Kidney (tissue), 22 donors: ENCODE measurements at places on chromosomes 3 and 15.

DNA sequence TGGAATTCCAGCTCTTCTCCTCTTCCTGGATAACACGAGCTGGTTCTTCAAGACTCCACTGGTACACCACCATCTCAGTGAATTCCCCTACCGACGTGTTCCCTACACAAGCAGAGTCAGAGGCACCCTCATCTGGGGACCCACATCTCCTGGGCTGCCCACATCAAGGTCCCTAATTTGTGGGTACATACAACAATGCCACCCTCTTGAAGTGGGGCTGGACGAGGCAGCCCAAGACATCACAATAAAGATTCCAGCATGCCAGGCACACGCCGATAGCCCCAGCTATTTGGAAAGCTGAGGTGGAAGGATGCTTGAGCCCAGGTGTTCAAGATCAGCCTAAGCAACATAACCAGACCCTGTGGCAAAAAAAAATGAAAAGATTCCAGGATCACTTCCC, 221.2 kb upstream of the LINGO1 start:
- no peak overlapping the region for H3K27ac ChIP-seq
- H3K4me3 ChIP-seq: no peak overlapping the region
- no peaks in the 10 kb centered on the region for H3K27me3 ChIP-seq
- no peaks in the 10 kb centered on the region for H3K36me3 ChIP-seq
- H3K4me1 ChIP-seq: no peaks in the 10 kb centered on the region
- DNase-seq: no peak

DNA sequence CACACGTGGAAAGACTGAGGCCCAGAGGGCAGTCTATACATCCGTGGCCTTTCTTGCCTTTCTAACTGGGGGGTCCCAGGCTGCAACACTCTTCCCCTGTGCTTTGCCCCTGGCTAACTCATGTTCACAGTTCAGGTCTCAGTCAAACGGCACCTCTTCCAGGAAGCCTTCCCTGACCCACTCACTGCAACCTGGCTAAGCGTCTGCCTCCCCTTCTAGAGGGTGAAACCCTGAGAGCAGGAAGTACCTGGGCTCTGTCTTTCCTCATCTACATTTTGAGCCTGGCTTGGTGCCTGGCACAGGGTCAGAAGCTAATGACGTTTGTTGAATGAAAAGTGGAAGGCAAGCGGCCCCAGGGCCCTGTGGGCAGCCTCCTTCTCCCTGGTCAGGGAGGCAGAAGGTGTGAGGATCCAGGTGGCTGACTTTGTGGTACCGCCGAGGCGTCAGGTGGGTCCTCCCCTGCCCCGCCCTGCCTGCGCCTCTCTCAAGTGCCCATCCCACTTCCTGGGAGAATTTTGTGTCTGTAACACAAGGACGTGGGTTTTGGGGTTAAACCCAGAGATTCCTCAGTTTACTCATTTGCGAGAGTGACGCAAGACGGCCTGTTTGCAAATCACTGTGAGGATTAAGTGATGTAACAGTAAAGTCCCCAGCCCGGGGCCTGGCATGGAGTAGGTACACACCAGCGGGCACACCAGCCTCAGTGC, 32.1 kb downstream of the DNASE1L3 start:
- no peak for DNase-seq
- no peak overlapping the region for H3K27ac ChIP-seq
- H3K36me3 ChIP-seq: no peaks in the 10 kb centered on the region
- H3K4me1 ChIP-seq: peaks cover 22% of the 10 kb centered on the region
- no peaks in the 10 kb centered on the region for H3K27me3 ChIP-seq

DNA sequence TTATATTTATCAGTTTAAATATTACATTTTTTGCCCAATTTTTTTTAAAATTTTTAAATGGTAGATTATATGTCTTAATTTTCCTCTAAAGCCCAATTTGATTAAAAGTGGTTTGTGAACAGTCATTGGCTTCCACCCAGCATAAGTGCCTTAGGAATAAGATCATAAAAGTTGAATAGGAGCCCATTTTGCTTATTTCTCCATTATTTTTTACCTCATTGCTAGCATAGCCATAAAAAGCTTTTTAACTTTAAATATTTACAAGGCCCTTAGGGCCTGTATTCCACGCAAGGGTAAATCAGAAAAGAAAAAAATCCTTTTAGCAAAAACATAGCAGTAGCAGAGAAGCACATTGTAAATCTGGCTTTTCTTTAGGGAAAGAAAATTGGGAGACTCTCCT, 9.0 kb downstream of the TTC14 start:
- H3K4me1 ChIP-seq: no peaks in the 10 kb centered on the region
- peaks cover 30% of the 10 kb centered on the region for H3K36me3 ChIP-seq
- no peak overlapping the region for H3K4me3 ChIP-seq
- H3K27me3 ChIP-seq: no peaks in the 10 kb centered on the region

- H3K27ac ChIP-seq: no peak overlapping the region
- H3K27me3 ChIP-seq: no peaks in the 10 kb centered on the region
- no peaks in the 10 kb centered on the region for H3K4me1 ChIP-seq
- no peak for DNase-seq
- H3K4me3 ChIP-seq: no peak overlapping the region
Measured at GRCh38 chr3:93984618-93985017, 4.7 kb downstream of the ARL13B start.

DNA sequence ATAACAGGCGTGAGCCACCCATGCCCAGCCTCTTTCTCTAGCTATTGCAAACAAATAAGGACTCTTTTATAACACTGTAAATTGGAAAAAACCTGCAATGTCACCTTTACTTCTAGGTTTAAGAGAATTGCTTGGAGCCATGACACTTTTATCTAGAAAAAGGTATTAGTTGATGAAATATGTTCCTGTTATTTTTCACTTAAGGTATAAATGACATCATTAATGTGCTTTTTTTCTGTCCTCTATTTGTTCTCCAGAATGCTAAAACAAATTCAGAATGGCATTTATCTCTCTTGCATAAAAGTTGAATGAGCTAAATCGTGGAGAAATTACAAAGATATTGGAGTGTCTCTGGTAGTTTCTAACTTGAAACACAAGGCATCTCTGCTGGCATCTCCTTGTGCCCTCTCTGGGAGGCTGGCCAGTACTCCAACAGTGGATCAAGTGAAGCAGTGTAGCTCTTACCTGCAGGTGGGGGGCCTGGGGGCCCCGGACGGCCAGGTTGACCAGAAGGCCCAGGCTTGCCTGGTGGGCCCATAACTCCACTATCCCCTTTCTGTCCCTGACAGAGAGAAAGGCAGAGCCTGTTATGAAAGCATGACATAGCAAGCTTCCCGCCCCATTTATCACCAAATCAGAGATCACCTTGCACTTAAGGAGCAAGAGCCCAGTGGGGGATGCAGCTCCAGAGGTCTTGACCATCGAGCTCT, 38.6 kb downstream of the EAF1 start:
- H3K4me3 ChIP-seq: no peak overlapping the region
- H3K27ac ChIP-seq: no peak overlapping the region
- no peaks in the 10 kb centered on the region for H3K4me1 ChIP-seq
- no peak for DNase-seq

DNA sequence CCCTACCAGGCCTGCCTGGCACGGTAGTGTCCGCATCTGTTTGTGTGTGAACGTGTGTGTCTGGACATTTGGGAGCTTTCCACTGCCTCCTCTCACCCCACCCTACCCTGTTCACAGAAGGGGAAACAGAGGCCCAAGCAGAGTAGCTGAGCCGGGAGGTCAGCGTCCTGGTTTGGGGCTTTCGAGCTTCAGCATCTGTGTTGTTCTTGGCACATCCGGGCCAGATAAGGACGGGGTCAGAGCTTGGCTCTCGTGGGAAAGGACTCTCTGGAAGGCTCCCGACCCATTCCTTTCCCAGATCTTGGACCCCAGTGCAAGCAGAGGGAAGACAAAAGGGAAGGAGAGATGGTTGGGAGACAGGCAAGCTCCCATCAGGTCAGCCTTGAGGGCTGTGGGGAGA, 6.3 kb upstream of the PTH1R start:
- H3K27me3 ChIP-seq: no peaks in the 10 kb centered on the region
- peaks cover 71% of the 10 kb centered on the region for H3K4me1 ChIP-seq
- H3K27ac ChIP-seq: no peak overlapping the region
- no peak for DNase-seq
- no peak overlapping the region for H3K4me3 ChIP-seq

DNA sequence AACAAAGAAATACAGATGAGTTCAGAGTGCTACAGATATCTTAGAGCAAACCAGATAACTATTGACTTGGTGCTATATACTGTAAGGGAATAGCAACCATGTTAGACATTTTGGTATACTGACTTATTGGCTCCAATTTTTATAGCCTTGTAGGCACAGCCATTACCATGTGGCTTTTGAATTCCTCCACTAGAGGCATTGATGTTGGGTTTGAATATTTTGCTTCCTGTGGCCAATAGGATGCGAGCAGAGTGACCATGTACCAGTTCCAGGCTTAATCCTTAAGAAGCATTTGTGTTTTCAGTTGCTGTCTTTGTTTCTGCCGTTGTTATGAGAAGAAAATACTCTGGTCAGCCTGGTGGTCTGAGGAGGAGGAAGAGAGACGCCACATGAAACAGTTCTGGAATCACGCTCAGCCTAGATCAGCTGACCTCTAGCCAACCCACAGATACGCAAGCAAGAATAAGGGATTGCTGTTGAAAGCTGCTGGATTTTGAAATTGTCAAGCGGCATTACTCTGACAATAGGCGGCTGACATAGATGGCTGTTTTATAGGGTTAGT, 109.4 kb upstream of the TNIK start:
- no peak overlapping the region for H3K27ac ChIP-seq
- H3K27me3 ChIP-seq: no peaks in the 10 kb centered on the region
- H3K4me1 ChIP-seq: no peaks in the 10 kb centered on the region
- H3K36me3 ChIP-seq: no peaks in the 10 kb centered on the region
- no peak for DNase-seq

- peaks cover 1% of the 10 kb centered on the region for H3K36me3 ChIP-seq
- no peaks in the 10 kb centered on the region for H3K27me3 ChIP-seq
- no peaks in the 10 kb centered on the region for H3K4me1 ChIP-seq
- DNase-seq: no peak
- H3K4me3 ChIP-seq: no peak overlapping the region
- no peak overlapping the region for H3K27ac ChIP-seq
Measured at GRCh38 chr3:188489639-188490405, 335.9 kb downstream of the LPP start.

- peak overlapping the region; percentile 63 for H3K27ac ChIP-seq
- DNase-seq: peak; percentile 79
- H3K4me3 ChIP-seq: peak overlapping the region; percentile 74
- H3K27me3 ChIP-seq: no peaks in the 10 kb centered on the region
- peaks cover 8% of the 10 kb centered on the region for H3K36me3 ChIP-seq
Measured at GRCh38 chr3:52055537-52056351, 627 bp downstream of the DUSP7 start.

DNA sequence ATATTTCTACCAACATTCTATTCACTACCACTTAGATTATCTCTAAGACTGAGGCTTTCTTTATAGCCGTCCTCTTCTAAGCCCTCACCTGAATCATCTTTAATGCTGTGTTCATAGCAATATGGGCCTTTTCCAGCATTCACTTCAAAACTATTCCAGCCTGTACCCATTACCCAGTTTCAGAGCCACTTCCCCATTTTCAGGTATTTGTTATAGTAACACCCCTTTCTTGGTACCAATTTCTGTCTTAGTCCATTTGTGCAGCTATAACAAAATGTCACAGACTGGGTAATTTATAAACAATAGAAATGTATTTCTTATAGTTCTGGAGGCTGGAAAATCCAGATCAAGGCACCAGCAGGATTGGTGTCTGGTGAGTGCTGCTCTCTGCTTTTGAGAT, 45.7 kb downstream of the REC114 start:
- no peaks in the 10 kb centered on the region for H3K4me1 ChIP-seq
- no peak overlapping the region for H3K27ac ChIP-seq
- no peak overlapping the region for H3K4me3 ChIP-seq
- no peak for DNase-seq

GRCh38 chr15:98842973-98843285, 164.7 kb downstream of the PGPEP1L start:
- DNase-seq: no peak
- no peak overlapping the region for H3K27ac ChIP-seq
- H3K4me1 ChIP-seq: no peaks in the 10 kb centered on the region

DNA sequence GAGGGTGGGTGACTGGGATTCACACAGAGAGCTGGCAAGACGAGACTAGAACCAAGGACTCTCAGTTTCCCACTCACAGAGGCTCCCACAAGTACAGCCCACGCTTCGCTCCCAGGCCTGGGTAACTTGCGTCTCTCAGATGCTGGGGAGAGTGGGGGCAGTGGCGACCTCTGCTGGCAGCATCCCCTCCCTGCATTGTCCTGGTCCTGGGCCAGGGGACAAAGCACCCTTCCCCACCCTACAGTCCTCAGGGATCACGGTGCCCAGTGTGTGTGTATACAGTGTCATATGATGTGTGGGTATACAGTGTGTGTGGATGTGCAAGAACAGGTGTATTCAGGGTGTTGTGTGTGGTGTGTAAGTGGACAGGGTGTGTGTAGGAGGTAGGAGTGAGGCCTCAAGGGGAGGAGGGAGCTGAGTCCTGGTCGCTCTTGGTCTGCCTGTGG, 12.8 kb downstream of the VILL start:
- H3K4me1 ChIP-seq: peaks cover 2% of the 10 kb centered on the region
- H3K4me3 ChIP-seq: no peak overlapping the region
- no peak overlapping the region for H3K27ac ChIP-seq
- DNase-seq: peak; percentile 56

GRCh38 chr3:13141183-13141582, 68.0 kb upstream of the IQSEC1 start:
- H3K27me3 ChIP-seq: no peaks in the 10 kb centered on the region
- DNase-seq: no peak
- no peak overlapping the region for H3K27ac ChIP-seq
- no peaks in the 10 kb centered on the region for H3K36me3 ChIP-seq
- H3K4me3 ChIP-seq: no peak overlapping the region
- no peaks in the 10 kb centered on the region for H3K4me1 ChIP-seq

DNA sequence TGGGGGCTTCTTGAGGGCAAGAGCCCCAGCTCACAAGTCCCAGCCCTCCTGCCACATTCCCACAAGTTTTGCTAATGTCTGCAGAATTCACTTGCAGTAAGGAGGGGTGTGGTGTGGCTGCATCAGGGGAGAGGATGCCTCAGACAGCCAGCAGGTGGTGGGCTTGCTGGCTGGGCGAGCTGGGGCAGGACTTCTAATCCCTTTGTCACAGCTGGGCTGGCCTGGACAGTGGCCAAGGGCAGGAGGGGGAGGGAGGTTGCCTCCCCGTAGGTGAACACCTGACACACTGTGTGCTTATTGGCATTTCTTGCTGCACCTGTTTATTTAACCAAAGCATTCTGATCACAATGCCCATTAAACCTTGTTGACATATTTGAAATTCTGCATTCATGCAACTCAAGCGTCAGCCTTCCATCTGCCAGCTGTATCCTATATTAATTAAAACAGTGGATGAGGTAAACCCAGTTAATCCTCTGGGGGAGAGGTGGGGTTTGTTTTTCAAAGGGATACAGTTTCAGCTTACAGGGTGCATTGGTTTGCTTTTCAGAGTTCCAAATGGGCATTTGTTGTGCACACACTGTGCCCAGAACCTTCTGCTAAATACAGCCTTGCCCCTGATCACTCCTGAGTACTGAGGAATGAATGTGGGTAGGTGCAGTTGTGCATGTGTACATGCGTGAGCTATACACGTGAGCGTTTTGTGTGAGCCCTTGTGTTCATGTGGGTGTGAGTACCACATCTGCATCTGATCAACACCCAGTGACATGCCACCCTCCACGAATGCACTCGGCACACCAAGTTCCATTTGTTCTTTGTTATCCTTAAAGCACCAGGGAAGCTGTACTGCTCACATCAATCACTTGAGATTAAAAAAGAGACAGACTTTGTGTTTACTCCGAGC, 268.7 kb downstream of the XXYLT1 start:
- no peaks in the 10 kb centered on the region for H3K27me3 ChIP-seq
- peak; percentile 87 for DNase-seq
- H3K36me3 ChIP-seq: no peaks in the 10 kb centered on the region
- H3K4me3 ChIP-seq: no peak overlapping the region
